Adrenal gland (tissue), 19 donors: ENCODE measurements at places on chromosomes 4 and X.

GRCh38 chrX:13430136-13430827, 110.4 kb upstream of the ATXN3L start:
- DNase-seq = no peak

DNA sequence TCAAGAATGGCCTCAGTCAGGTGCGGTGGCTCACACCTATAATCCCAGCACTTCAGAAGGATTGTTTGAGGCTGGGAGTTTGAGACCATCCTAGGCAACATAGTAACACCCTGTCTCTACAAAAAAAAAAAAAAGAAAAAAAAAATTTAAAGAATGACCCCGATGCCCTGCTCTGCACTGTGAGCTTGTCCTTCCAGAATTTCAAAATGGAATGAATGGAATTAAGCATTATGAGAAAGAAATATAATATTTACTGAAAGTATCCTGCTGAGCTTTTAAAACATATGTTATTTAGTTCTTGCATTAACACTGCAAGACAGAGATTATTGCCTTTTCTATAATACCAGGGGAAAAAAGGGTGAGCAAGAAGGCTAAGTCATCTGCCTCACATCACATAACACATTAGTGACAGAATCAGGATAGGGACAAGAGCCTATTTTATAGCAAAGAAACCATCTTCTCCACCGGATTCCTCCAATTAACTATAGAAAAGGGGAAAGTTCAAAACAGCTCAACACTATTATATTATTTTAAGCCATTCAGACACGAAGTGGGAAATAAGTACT, 41.9 kb upstream of the GAB1 start:
- no peak for DNase-seq

DNA sequence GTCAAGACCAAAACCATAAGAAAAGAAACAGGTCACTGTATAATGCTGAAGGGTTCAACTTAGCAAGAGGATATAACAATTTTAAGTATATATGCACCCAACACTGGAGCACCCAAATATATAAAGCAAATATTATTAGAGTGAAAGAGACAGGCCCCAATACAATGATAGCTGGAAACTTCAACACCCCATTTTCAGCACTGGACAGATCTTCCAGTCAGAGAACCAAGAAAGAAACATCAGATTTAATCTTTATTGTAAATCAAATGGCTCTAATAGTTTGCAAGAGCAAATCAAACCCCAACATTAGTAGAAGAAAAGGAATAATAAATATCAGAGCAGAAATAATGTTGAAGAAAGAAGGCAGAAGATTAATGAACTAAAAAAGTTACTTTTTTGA, 36.2 kb downstream of the MAGED4 start:
- no peak for DNase-seq

GRCh38 chrX:13330446-13330845, 10.6 kb upstream of the ATXN3L start:
- no peak for DNase-seq

DNA sequence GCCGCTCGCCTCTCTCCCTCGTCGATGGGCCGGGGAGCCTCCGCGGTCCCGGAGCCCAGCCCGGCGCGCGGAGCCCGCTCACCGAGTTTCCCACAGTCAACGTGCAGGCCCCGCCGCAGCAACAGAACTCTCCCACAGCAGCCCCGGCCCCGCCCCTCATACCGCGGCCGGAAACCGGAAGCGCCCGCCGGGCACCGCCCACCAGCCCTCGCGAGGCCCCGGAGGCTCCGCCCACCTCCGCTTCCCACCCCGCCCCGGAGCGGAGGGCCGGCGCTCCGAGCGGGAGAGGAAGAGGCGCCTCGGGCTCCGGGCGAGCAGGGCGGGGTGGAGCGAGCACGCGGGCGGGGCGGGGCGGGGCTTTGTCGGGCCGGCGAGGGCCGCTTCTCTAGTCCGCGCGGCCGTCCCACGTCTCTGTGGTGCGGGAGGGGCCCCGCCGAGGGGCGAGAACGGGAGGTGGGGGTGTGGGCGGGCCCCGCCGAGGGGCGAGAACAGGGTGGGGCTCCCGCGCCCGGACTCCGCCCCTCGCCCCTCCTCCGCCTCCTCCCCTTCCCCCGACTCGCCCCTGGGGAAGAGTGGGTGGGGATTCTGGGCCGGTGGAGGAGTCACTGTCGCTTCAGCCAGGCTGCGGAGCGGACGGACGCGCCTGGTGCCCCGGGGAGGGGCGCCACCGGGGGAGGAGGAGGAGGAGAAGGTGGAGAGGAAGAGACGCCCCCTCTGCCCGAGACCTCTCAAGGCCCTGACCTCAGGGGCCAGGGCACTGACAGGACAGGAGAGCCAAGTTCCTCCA, at the start of the genes ABCD1 and BCAP31:
ABCD1 (plus strand) TSS at position 605 of the 787 bp plus-strand sequence. CDS start 411 bp downstream, outside the sequence.
BCAP31 (minus strand) TSS at position 136 of the 787 bp plus-strand sequence. CDS start 1,143 bp downstream, outside the sequence.
- peak; percentile 91 for DNase-seq

GRCh38 chrX:111047575-111047974, 48.4 kb upstream of the PAK3 start:
- no peak for DNase-seq

- DNase-seq = no peak
These were observed 663.6 kb downstream of the STIM2 start for GRCh38 chr4:27524224-27524623.

- DNase-seq = no peak
These were observed 80.8 kb upstream of the BMPR1B start for GRCh38 chr4:94676970-94677369.

GRCh38 chrX:69152417-69152841, 12.8 kb downstream of the PJA1 start:
- peak; percentile 71 for DNase-seq

DNA sequence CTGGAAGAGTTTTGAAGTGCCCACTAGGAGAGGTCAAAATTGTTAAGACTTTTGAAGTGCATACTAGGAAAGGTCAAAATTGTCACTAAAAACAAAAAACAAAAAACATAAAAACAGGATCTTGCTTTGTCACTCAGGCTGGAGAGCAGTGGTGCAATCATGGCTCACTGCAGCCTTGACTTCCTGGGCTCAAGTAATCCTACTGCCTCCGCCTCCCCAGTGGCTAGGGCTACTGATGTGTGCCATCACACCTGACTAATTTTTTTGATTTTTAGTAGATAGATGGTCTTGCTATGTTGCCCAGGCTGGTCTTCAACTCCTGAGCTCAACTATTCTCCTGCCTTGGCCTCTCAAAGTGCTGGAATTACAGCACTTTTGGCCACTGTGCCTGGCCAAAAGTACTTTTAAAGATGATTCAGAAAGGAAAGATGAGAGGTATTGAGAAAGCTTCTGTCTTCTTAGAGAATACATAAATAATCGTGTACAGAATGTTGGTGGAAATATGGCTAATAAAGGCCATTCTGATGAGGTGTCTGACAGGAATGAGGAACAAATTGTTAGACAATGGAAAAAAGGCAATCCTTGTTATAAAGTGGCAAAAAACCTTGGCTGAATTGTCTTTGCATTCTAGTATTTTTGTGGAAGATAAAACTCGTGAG, 43.3 kb upstream of the STX18 start:
- DNase-seq = no peak

DNA sequence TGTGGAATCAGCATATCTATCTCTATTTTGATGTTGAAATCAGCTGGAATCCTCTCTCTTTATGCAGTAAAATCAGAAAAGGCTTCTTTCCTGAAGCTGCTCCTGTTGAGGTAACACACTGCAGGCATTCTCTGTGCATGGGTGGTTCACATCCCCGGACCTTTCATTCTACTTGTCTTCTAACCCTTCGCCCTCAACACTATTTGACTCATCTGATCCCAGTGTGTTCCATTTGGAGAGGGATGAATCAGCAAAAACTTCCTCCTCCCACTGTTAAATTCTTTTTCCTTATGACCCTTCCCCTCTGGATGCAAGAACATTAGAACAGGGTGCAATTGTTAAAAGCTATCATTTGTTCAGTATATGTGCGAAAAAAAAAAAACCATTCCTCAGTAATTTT, 67.4 kb downstream of the RNF150 start:
- no peak for DNase-seq

DNA sequence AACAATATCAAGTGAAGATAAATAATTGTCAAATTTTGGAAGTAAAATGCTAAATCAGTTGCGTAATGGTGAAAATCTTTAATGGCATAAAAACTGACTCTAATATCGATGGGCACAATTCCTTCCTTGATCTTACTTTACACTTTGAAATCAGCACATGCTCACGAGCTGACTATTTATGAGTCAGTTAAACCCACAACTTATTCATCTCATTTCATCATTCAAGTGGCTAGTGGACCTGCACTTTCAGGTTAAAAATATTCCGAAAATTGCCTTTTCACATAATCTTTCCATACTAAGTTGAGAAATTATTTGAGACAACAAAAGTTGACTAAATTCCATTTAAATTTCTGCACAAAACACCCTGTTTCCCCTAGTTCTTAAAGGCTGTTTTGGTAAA, 582.1 kb upstream of the TENM3 start:
- DNase-seq = no peak

- no peak for DNase-seq
These were observed 91.6 kb upstream of the CPXCR1 start for GRCh38 chrX:88655460-88655859.

GRCh38 chr4:6196871-6197270, 3.5 kb downstream of the JAKMIP1 start:
- no peak for DNase-seq
